ENCODE measurements at places on chromosomes 12 and 14.

- DNase-seq, result no peak
Observed at GRCh38 chr12:27865421-27865820, 85.4 kb upstream of the MANSC4 start.

DNA sequence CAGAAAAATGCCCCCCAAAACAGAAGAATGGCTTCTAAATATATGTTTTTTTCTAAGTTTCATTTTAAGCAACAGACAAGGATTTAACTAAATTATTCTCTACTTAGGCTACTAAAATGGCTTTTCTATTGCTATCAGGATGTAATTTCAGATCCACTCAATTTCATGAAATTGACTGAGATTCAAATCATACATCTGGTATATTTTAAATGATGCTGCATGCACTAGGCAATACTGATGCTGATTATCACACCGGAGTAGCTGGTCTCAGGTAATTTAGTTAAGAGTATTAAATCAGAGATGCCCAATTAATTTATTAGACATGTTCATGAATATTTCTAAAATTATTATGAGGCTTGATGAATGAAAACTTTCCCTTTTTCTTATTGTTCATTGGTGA lies 151.7 kb downstream of the APAF1 start:
- no peak for DNase-seq

- DNase-seq, result no peak
Observed at GRCh38 chr12:133204264-133204603, 22.9 kb downstream of the ZNF268 start.

GRCh38 chr12:92164712-92165111 lies 19.1 kb upstream of the BTG1 start:
- DNase-seq, result no peak

DNA sequence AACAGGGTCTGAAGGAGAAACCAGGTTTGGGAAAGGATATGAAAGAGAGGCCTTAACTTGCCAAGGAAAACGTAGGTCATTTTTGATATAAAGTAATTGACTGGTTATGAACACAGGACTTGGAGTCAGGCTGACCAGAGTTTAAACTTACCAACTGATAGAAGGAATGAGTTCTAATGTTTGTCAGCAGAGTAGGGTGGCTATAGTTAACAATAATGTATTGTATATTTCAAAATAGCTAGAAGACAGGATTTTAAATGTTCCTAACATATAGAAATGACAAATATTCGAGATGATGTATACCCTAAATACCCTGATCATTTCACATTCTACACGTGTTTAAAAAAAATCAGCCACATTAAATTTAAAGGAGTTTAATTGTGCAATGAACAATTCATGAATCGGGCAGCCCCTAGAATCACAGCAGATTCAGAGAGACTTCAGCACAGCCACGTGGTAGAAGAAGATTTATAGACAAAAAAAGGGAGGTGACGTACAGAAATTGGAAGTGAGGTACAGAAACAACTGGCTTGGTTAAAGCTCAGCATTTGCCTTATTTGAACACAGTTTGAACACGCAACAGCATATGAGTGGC lies 52.5 kb upstream of the PLEKHG7 start:
- DNase-seq, result no peak

DNA sequence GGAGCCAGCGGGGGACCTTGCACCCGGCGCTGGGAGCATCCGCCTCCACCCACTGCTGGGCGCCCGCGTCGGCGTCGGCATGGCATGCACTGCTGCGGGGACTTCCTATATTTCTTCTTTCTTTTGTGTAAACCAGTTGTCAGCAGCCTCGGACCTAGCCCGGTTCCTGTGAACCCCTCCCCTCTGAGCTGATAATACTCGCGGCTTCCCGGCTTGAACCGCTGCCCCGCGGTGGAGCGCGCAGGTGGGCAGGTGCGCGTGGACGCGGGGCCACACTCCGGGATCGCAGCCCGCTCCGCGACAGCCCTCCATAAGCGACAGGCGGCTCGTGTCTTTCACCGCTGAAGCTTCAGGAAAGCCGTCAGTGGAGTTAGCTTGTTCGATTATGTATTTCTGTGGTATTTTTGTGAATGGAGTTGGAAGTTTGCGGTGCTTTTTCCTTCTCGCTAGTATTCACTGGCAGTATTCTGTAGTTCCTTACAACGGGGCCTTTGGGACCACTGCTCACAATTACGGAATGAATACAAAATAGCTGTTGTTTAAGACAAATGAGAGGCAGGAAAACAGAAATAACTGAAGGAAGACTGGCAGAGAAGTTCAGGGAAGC lies 870 bp downstream of the BMAL2 start:
- no peak for DNase-seq

DNA sequence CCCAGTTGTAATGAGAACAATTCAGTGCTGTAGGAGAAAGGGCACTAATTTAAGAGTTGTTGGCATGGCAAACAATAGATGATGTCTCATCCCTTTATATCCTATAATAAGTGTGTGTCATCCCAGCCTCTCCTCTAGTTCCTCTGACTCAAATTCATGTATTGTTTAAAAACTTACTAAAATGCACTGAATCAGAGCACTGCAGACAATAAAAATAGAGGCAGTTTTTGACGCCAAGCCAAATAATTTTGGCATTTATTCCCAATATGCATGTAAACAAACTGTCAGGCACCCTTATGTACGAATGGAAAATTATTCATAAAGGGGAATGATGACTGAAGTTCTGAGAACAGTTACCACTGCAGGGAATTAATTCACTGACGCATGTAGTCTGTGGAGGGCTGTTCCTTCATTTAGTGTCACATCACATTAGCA lies 57.9 kb upstream of the TMX1 start:
- no peak for DNase-seq

- no peak for DNase-seq
Observed at GRCh38 chr14:102690509-102691286, 86.6 kb upstream of the TRAF3 start.

DNA sequence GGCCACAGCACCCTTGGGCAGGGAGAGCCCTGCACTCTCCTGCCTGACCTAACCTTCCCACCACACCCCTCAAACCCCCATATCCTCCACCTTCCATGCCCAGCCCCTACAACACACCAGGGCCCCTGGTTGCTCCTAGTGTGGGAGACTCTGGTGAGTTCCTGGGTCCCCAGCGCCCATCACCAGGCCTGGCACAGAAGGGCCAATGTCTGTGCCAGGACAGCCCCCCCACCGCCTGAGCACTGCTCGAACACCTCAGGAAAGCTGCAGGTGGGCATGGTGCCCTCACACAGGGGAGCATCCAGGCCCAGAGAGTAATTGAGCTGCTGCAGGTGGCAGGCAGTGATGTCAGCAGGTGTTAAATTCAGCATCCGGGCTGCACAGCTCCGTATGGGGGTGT lies 15.2 kb downstream of the ADCY6 start:
- DNase-seq, result no peak

DNA sequence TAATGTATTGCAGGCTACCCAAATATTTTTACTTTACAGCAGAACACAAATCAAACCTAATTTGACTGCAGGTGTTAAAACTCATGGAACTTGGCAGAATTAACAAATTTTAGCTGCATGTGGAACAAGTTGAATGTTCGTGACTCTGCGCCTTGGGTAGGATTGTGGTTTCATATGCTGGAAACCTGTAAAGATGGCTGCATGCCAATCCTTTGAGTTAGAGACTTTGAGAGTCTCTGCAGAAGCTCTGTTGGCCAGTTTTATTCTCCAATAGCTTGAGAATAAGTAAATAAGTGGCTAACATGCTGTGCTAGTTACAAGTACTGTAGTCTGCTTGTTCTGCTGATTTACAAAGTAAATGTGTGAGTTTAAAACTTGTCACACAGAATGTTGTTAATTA lies 77.8 kb downstream of the PDE6H start:
- no peak for DNase-seq
